Activated CD4-positive, CD25-positive, alpha-beta regulatory T cell treated with anti-CD3 and anti-CD28 coated beads, Interleukin-2, amount 50 U/mL, for 24 hours (primary cell): ENCODE measurements at places on chromosomes 3 and 15.

DNA sequence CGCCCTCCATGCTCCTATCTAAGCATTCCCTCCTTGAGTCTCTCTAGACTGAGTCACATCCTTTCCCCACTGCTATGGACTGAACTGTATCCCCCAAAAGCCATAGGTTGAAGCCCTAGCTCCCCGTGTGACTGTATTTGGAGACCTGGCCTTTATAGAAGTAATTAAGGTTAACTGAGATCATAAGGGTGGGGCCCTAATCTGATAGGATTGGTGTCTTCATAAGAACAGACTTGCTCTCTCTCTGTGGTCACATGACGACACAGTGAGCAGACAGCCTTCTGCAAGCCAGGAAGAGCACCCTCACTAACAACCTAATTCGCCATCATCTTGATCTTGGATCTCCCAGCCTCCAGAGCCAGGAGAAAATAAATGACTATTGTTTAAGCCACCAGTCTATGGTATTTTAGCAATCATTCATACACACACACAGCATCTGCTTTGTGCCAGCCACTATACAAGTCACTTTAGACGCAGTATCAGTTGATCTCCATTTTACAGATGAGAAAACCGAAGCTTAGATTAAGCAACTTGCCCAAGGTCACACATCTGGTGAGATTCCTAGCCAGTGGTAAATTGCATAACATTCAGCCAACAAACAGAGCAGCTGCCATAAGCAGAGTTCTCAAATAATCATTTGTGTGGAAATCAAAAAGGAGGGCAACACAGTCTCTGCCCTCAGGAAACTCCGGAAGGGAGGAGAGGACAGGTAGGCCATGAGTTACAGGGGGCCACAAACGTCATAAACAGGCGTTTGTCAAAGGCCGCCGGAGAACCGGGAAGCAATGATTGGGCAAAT lies 66.3 kb upstream of the HES1 start:
- no peak for ATAC-seq

GRCh38 chr15:72230197-72231065 lies 559 bp downstream of the PKM start:
- ATAC-seq = no peak

- ATAC-seq = peak; percentile 92
Measured at GRCh38 chr15:38660738-38661137, 96.1 kb upstream of the RASGRP1 start.

- ATAC-seq = no peak
Measured at GRCh38 chr3:127368186-127369032, 80.6 kb upstream of the PRR20G start.

DNA sequence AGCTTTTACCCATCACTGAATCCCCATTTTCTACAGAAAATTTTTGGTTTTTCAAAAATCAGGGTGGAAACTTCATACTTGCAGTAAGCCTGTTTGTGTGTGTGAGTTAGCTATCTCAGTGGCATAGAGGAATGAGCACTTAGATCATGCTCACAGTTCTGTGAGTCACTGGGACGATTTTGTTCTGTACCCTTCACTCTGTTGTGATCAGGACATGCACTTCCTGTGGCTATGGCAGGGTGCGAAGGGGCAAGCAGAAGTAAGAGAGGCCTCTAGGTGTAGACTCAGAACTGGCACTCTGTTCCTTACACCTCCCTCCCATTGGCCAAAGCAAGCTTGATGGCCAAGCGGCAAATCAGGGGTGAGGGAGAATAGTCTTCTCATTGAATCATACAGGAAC lies 11.6 kb downstream of the NIPA2 start:
- no peak for ATAC-seq

DNA sequence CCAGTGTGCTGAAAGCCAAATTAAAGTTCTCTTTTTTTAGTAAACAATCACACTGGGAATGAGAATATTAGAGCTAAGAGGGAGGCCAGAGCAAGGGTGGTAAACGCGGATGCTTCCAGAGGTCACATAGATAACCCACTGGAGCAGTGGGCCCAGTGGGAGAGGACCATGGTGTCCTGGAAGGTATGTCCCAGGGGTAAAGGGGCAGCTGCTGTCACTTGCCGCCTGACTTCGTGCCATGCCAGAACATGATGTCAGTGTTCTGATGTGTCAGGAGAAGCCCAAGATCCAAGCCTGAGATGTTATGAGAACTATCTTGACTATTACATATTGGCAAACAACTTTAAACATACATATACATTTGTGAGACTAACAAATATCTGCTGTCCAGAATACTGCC lies 211.9 kb upstream of the IL12A start:
- ATAC-seq = no peak

- ATAC-seq = peak; percentile 28
Measured at GRCh38 chr3:122004991-122005565, 17.0 kb downstream of the ILDR1 start.

GRCh38 chr3:148223266-148223665 lies 474.4 kb upstream of the AGTR1 start:
- no peak for ATAC-seq
